Activated naive CD8-positive, alpha-beta T cell treated with anti-CD3 and anti-CD28 coated beads, Interleukin-2, amount 10 ng/mL, durations not matched to agents 7 days and 5 days (primary cell): ENCODE measurements at places on chromosomes 6 and 20. TPM values are rescaled to one million over a fixed set of nuclear protein-coding genes. Genes with fewer than 3 reads are reported as not detected.

The PAX1 gene
- not detected for total RNA-seq

The ID4 gene
- total RNA-seq = not detected

The SRSF12 gene
- not detected for total RNA-seq

GRCh38 chr6:167015302-167015701 lies 16.1 kb downstream of the CEP43 start:
- H3K4me1 ChIP-seq = no peaks in the 10 kb centered on the region
- DNase-seq = no peak
- H3K27ac ChIP-seq = no peak overlapping the region

- peaks cover 39% of the 10 kb centered on the region for H3K4me1 ChIP-seq
- no peak for DNase-seq
- H3K4me3 ChIP-seq = peak overlapping the region; percentile 96
- no peaks in the 10 kb centered on the region for H3K27me3 ChIP-seq
- H3K36me3 ChIP-seq = peaks cover 10% of the 10 kb centered on the region
These were observed 3.1 kb downstream of the MAN1A1 start for GRCh38 chr6:119346450-119346849.

DNA sequence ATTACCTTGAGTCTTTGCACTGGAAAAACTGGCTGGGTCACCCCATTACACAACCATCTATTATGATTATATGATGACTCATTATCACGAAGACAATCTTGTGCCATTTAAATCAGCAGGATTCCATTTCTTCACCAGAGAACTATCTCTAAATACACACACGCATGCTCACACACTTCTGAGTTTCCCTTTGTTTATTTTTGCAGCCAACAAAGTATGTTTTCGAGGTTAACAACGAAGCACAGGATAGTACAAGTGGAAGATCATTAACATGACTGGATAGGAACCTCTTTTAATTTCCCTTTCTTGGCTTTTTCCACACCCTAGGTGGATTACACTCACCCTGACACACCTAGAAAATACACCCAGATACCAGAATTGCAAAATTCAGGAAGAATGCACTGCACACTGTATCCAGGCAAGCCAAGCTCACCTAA lies 18.9 kb downstream of the PERP start:
- no peak overlapping the region for H3K4me3 ChIP-seq
- no peaks in the 10 kb centered on the region for H3K4me1 ChIP-seq
- peaks cover 38% of the 10 kb centered on the region for H3K27me3 ChIP-seq
- DNase-seq = no peak

DNA sequence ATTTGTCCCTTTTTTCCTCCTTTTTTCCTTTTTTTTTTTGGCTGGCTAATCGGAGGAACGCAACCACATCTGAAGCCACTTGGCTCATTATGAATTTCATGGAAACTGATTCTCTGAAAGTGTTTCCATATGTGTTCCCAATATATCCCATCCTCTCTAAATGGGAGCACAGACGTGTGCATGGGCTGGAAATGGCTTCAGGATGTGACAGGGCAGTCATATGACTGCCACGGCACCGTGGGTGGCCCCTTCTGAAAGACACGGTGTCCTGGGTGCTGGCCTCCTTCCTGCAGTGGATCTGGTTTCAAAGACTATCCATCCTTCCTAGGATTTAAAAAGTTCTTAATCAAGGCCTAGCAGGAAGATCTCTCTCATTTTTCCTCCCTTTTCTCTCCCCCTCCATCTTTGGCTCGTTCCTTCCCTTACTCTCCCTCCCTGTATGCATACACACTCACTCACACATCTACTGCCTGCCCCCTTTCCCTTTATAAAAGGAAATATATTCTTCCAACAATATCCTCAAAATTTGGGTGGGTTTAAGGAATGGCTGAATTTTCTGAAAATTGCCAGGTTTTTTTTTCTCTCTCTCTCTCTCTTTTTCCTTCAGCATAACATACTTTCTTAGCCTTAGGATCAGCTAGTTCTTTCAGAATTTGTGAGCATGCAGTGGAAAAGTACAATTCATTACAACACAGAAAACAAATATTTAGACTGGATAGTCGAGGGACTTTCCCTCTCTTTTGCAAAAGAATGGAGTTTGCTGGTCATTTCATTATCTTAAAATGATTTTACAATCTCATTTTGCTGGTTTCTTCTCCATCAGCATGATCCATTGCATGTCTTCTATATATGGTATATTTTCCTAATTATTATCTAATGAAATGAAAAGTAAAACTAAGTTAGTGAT lies 161.2 kb upstream of the SUPT3H start:
- H3K4me1 ChIP-seq = no peaks in the 10 kb centered on the region
- H3K27ac ChIP-seq = no peak overlapping the region
- H3K27me3 ChIP-seq = no peaks in the 10 kb centered on the region

DNA sequence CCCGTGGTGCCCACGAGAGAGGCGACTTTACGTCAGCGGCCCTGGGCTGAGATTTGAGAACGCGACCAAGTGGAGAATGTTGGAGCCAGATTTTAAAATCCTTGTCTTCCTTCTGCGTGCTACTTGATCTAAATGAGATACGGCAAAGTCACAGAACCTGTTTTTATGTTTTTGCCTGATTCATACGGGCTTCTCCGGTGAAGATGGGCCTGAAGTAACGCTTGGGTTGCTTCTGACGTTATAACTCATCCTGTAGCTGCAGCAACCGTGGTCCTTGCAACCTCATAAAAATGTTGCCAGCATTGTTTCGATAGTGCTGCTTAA lies 462 bp upstream of the SLC35B3 start:
- peak overlapping the region; percentile 91 for H3K27ac ChIP-seq
- H3K4me3 ChIP-seq = peak overlapping the region; percentile 83
- no peak for DNase-seq
- H3K36me3 ChIP-seq = peaks cover 18% of the 10 kb centered on the region
- no peaks in the 10 kb centered on the region for H3K27me3 ChIP-seq

DNA sequence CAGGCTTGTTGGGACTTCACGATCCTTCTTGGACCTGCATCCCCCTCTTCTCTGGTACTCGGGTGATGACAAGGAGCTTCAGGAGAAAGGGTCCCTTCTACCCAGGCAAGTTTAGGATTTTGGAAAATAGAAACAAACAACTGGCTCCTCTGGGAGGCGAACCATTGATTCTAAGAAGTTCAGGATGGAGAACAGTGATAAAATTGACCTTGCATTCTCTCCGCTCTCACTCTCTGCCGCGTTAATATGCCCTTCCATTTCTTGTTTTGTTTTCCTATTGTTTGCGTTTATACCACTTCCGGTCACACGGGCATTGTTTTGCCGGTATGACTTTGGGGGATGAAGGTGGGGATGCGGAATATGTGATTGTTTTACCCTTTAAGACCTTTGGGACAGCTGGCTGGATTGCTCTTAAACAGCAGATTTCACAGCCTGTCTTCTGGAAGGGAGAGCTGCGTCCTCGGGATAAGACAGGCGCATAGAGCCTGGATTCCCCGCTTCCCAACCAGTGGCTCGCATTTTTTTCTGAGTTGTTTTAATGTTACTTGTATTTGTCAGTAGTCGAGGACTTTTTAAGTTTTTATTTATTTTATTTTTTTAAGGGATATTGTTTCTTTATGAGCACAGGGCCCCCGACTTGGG lies 144.3 kb upstream of the ZNF184 start:
- no peak overlapping the region for H3K27ac ChIP-seq
- H3K4me1 ChIP-seq = peaks cover 9% of the 10 kb centered on the region
- H3K36me3 ChIP-seq = no peaks in the 10 kb centered on the region
- no peak for DNase-seq

DNA sequence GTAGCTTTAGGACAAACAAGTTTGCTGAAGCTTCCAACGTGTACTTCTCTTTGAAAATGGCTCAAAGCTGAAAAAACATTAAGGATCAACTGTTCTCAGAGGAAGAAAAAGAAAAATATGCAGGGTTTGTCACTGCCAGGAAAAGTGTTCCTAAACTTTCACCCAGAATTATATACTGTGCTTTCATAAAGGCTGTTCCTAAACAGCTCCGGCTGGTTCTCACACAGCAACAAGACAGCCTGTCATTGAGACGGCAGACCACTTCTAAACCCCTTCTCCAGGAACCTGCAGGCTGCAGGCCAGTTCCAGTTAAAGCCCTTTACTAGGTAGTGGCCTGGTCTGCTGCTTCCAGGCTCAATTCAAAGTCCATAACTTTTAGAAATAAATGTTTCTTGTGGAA lies 97.4 kb upstream of the SOX4 start:
- peaks cover 4% of the 10 kb centered on the region for H3K27me3 ChIP-seq
- H3K4me1 ChIP-seq = no peaks in the 10 kb centered on the region
- no peak for DNase-seq
- no peak overlapping the region for H3K4me3 ChIP-seq
